ENCODE measurements at places on chromosomes 3 and 15.

DNA sequence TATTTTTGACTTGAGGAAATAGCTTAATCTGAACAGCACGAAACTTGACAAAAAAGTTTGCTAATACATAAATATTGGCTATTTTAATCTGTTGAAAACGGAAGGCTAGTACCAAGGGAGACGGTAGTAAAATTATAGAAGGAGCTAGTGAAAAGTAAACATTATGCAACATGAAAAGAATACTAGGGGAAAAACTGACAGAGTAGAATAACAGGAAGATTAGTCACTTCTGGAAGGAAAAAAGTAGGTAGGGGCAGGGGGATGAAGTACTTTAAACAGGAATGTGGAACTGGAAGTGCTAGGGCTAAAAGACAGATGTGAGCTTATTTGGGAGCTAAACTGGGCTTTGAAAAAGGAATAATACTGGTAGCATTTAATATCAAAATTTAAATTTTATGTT, 60.1 kb downstream of the MBNL1 start:
- no peak for DNase-seq

- peak; percentile 35 for DNase-seq
Observed at GRCh38 chr3:108820586-108820985, 2.0 kb upstream of the TRAT1 start.

GRCh38 chr3:150582620-150583019, 20.5 kb upstream of the SELENOT start:
- no peak for DNase-seq

DNA sequence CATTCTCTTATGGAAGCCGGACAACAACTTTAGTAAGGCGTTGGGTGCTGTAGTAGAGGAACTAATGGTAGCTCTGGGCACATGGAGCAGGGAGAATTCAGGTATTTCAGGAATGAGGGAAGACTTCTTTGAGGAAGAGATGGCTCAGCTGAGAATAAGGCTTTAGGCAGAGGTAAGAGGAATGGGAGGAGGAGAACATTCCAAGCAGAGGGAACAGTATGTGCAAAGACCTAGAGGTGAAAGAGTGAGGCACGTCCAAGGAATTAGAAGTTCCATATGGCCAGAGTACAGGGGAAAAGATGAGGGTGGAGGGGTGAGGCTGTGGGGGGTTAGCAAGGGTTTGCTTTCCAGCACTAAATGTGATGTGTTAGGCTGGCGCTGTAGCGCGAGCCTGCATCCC, 1.6 kb upstream of the SV2B start:
- DNase-seq: no peak

GRCh38 chr15:44199393-44199792, 4.3 kb upstream of the FRMD5 start:
- DNase-seq: no peak

DNA sequence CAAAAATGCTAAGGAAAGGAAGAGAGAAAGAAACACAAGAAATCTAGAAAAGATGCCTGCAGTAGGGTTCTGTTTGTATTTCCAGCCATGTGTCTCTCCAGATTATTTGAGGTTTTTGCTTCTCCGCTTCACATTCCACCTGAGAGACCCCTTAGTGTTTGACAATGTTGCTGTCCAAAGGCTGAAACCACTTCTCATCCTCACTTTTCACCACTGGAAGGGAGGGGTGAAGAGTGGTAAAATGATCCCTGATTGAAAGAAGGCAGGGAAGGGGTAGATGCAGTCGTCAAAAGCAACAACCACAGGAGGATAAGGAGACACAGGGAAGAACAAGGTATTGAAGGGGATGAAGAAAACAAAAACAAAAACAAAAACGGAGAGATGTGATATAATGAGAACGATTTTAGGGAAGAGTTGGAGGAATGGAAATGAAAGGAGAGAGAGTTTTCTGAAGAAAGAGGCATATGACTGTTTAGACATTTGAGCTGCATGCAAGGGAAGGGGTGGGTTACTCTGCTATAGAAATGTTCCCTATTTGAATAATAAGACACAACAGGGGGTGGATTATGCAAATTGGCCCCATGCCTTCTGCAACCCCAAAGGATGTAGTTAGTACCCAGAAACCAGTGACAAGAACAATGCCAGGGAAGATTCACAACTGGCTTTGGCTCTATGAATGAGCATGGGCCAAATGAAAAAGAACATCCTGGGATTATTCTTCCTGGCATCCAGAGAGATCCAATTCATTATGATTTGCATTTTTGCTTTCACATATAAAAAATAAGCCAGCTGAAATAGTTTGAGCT, 235.9 kb downstream of the GAP43 start:
- no peak for DNase-seq

Data from NCI-H510A treated with DMSO at 0.1 percent for 48 hours (cell line).